Astrocyte of the spinal cord (primary cell): ENCODE measurements at places on chromosomes 1 and 21.

GRCh38 chr1:204692841-204693356 lies 7.4 kb upstream of the LRRN2 start:
- no peak for DNase-seq

- no peak for DNase-seq
Observed at GRCh38 chr1:230487773-230488428, 61.8 kb upstream of the PGBD5 start.

DNA sequence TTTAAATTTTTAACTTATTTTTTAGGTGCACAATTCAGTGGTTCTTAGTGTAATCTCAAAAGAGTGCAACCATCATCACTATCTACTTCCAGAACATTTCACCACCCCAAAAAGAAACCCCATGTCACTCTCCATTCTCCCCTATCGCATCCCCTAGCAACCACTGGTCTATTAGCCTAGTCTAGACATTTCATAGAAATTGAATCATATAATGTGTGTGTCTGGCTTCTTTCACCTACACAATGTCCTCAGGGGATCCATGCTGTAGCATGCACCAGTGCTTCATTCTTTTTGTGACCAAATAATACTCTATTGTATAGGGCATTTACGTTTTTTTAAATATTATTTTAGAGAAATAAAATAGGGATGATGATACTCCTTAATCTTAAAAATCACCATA lies 64.7 kb downstream of the JAK1 start:
- DNase-seq = no peak

- DNase-seq = no peak
Observed at GRCh38 chr1:213931836-213932235, 55.9 kb upstream of the PROX1 start.

DNA sequence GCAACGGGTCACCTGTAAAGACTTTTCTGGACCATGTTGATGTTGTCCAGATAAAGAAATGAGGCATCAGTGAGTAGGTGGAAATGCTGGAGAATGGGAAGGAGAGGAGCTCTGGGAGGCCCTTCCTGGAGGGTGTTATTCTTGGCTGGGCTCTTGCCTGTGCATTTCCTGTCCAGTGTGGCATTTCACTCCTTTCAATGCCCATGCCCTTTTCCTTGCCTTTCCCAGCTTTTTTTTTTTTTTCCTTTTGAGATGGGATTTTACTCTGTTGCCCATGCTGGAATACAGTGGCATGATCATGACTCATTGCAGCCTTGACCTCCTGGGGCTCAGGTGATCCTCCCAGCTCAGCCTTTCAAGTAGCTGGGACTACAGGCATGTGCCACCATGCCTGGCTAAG lies 11.8 kb downstream of the NOS1AP start:
- DNase-seq = no peak

DNA sequence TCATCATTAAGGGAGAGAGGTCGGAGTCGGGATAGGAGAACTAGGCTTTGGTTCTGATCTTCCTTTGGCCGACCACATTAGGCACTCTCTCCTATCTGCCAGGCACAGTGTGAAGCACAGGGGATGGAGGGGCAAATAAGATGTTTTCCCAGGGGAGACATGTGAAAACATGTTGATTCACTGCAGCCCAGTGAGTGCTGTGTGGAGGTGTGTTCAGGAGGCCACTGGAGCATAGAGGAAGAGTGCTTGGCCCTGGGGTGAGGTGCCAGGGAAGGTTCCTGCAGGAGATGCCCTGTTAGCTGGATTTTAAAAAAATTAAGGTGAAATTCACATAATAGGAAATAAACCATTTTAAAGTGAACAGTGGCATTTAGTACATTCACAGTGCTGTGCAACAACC lies 3.7 kb downstream of the VANGL2 start:
- no peak for DNase-seq

DNA sequence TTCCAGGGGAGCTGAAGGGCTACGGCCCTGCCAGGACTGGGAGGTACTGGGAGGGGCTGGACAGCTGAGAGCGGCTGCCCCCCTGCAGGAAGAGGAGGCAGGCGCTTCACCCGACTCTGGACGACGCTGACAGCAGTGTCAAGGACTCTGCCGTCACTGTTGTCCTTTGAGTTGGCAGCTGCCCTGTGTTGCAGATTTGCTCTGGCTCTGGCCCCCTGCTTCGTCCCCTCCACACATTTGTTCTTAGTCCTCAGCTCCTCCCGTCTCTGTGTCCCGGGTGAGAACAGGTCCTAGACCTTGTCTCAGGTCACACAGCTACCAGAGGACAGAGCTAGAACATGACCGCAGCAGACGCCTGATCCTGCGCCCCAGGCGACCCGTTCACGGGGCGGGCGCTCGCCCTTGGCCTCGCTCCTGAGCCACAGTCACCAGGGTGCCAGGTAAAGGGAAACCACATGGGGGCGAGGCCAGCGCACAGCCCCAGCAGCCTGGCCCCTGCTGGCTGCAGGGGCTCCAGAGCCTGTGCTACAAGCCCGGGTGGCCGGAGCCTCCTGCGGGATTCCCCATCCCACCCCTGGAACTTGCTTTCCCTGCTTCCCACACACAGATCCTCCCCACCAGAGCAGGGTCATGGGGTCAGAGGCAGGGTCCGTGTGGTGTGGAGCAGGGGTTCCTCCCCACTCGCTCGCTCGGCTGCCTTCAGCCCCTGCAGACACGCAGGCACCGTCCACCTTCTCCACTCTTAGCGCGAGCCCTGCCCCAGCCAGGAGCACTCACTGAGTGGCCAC lies 10.7 kb upstream of the NPHP4 start:
- DNase-seq = no peak

DNA sequence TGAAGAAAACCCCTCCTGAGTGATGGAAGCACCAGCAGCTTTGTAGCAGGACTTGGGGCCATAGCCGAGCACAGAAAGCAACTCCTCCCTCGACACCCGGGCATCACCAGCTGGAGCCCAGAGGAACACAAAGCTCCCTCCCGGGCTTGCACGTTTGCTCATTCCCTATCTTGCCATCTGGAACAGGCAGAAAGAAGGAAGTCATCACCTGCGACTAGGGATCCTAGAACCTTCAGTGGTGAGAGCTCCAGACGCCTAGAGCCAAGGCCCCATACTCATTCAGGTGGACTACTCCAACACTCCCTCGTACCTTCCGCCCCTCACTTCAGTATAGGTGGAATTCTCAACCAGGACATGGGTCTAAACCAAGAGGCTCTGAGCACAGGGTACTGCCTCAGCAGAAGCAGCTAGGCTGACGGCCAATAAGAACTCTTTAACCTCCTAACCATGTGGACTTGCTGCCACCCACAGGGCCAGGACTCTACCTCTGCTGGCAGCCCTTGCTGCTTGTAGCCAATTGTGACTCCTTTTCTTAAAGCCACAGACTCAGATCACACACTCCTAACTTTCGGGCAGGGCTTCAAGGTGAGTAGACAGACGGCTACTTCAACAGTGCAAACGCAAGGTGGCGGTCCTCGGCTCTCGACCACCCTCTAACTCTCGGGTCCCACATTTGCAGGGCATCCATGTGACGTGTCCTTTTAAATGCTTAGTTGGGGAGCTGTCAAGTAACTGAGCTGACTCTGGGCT lies 65.4 kb downstream of the NPHP4 start:
- DNase-seq = no peak

DNA sequence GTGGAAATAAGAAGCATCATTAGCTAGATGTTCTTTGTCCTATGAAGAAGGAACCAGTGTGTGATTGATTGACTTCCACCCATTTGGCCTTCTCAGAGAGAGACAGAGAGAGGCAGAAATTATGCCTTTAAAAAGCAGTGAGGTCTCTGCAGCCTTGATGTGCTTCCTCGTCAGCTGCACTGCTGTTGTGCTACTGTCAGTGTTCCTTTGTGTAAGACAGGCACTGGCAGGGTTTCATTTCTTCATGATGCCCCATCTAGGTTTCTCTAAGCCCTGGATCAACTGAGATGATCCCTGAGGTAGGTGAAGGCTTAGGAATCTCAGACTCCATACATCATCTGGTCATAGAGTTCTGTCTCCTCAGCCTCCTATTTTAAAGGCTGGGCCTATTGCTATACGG lies 34.9 kb downstream of the GPR3 start:
- DNase-seq = no peak

DNA sequence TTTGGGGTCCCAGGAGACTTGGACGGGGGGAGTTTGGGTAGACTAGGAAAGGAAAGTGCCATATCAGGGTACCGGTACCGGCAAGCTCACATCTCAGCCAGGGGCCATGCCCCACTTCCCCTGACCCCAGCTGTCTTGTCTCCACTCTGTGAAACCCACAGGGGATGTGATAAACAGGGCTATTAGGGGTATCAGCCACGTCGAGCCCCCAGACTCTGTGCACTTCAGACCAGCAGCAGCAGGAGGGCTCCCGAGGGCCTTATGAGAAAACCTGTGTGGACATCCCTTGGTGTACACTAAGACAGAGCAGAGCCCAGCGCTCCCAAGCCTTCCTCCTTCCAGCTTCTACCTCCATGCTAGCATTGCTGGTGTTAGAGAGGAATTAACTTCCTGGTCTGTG lies 46.3 kb downstream of the TNNT2 start:
- no peak for DNase-seq

DNA sequence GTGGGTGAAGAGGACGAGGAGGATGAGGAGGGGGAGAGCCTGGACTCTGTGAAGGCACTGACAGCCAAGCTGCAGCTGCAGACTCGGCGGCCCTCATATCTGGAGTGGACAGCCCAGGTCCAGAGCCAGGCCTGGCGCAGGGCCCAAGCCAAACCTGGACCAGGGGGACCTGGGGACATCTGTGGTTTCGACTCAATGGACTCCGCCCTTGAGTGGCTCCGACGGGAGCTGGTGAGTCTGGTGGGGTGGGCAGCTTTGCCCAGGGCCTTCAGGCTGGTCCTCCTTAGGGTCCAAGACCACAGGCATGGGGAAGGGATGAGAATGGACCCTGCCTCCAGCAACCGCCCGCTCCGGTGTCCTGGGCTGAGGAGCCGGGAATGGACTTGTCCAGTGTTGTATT lies 430 bp downstream of the FAM167B start:
- no peak for DNase-seq
